ENCODE measurements at places on chromosomes 12 and 14.

DNA sequence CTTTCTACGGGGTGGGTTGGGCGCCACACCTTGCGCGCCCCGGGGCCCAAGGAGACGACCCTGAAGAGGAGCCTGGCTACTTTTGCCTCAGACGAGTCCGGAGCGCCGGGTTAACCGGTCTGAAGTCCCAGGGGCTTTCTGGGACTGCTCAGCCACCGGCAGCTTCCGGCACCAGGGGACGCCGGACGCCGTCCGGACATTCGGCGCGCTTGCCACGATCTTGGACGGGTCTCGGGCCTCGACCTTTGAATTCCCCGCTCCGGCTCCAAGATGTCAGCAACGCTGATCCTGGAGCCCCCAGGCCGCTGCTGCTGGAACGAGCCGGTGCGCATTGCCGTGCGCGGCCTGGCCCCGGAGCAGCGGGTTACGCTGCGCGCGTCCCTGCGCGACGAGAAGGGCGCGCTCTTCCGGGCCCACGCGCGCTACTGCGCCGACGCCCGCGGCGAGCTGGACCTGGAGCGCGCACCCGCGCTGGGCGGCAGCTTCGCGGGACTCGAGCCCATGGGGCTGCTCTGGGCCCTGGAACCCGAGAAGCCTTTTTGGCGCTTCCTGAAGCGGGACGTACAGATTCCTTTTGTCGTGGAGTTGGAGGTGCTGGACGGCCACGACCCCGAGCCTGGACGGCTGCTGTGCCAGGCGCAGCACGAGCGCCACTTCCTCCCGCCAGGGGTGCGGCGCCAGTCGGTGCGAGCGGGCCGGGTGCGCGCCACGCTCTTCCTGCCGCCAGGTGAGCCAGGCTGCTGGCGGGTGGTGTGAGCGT lies at the start of gene ACOT4:
TSS of gene ACOT4 (plus strand) at position 184 of the 760 bp plus-strand sequence. CDS start at position 271, 87 bp downstream.
- DNase-seq = peak; percentile 53

- no peak for DNase-seq
These were observed 321.9 kb downstream of the SYT1 start for GRCh38 chr12:79186506-79186905.

DNA sequence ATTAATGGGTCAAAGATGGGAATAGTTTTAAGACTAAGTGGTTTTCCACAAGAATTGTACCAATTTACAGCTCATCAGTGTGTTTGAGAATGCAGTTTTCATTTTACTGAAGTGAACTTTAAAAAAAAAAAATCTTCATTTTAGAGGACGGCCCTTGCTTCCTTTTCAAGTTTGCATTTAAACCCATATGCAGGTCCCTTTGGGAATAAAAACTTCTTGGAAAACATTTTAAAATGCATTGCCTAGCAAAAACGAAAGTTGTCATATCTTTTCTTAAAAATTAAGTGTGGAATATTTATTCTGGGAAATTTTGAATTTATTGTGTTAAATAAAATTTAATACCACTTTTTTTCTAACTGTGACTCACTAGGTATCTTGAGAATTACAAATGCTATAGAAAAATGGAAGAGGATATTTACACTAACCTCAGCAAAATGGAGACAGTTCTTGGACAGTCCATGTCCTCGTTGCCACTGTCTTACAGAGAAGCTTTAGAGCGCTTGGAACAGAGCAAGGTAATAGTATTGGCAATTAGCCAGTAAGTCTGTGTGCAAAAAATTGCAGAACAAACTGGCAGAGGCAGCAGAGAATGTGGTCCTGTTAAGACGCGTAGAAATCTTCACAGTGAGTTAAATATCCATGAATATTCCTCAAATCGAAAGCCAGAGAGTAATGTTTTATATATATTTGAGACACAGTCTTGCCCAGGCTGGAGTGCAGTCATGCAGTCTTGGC lies 209.7 kb downstream of the SYNE2 start:
- no peak for DNase-seq

GRCh38 chr12:29427964-29428363 lies 47.0 kb upstream of the ERGIC2 start:
- no peak for DNase-seq
